ENCODE measurements at places on chromosomes 1 and 21. TPM values are rescaled to one million over a fixed set of nuclear protein-coding genes. Genes with fewer than 3 reads are reported as not detected.

Gene NUDT4B
- 75.6 TPM for total RNA-seq

Gene CYP2J2
- total RNA-seq, result not detected

Gene CD46
- 98.7 TPM for total RNA-seq

Gene MROH9
- total RNA-seq, result under 0.01 TPM

Gene SPATA46
- total RNA-seq, result not detected

Gene ASCL5
- total RNA-seq, result not detected

Gene CHI3L2
- 2.4 TPM for total RNA-seq

Gene LIN28A
- total RNA-seq, result not detected

Gene FMOD
- 5.9 TPM for total RNA-seq

Gene RTCA
- 31.2 TPM for total RNA-seq

Gene MATN1
- total RNA-seq, result under 0.01 TPM

Gene RABGGTB
- 76.0 TPM for total RNA-seq

Gene CSF1
- 38.0 TPM for total RNA-seq

Gene TRAPPC3
- 93.4 TPM for total RNA-seq

Gene TMPRSS15
- not detected for total RNA-seq

Gene LCE1E
- total RNA-seq, result not detected

Gene ZNF691
- 5.4 TPM for total RNA-seq

Gene TACSTD2
- 0.29 TPM for total RNA-seq

Gene ITLN2
- not detected for total RNA-seq

Gene PRAMEF6
- total RNA-seq, result not detected

Data from osteoblast (primary cell).